H1 (cell line): ENCODE measurements at places on chromosomes 16 and 17. TPM values are rescaled to one million over a fixed set of nuclear protein-coding genes. Genes with fewer than 3 reads are reported as not detected.

The OR1D2 gene
- total RNA-seq: not detected in 2 replicates

The TEKT5 gene
- total RNA-seq: not detected in 2 replicates

DNA sequence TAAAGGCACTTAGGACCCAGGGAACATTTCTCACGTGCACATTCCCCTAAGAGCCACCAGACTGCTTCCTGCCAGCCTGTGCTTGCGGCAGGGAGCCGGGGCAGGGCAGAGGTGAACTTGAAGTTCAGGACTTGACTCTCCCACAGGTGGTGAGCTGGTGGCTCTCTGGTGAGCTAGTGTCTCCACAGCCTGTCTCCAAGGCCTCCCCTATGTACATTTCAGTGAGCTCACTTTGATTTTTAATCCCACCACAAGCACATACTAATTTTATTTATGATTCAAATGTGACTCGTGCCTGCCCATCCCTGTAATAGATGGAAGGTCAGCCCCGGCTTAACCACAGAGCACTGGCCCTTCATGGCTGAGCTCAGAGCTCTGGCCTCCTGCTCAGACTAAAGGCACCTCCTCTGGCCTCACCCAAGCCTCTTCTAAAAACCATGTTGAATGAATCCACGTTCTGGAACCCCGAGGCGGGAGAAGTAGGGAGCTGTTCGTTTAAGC lies 9.2 kb downstream of the SNN start:
- no peak for DNase-seq

The PDF gene
- total RNA-seq: 23.6 and 23.9 TPM in 2 replicates
